Activated effector memory CD4-positive, alpha-beta T cell treated with Interleukin-2 at 50 U/mL for 16 hours (primary cell): ENCODE measurements at places on chromosomes 12 and 14.

DNA sequence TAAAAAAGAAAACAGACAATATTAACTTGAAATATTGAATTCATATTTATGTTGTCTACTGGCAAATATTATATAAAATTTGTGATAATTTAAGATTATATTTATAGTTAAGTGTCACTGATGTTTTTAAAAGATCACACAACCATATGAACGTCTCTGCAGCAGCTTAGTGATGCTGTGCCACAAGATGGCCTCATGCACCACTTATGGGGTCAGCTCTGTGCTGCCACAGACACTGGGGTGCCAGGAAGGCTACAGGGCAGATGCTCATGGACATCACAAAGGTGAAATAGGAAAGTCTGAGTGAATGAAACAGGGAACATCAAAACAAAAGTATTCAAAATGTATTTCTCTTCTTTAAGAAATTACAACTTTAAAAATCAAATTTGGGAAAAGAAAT is 13.1 kb downstream of the ATXN3 start:
- DNase-seq, result no peak

- DNase-seq, result no peak
Measured at GRCh38 chr14:100660882-100661635, 65.6 kb upstream of the DLK1 start.

- DNase-seq, result no peak
Measured at GRCh38 chr12:56255671-56256070, 2.5 kb downstream of the ANKRD52 start.

DNA sequence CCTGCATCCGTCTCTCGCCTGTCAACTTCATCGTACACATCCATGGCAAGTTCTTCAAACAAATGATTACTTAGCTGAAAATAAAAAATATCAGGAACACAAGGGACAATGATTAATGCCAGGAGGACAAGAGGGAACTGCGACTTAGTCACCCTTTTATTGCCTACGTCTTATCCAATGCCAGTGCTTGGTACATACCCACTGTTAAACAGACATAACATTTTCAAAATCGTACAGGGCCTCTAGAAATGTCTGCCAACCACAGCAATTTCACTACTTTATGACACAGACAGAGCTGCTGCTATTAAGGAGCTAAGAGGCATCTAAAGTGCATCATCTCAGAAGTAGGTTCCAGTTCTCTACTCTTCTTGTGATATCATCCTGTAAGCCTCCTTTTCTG is 34.6 kb downstream of the GIT2 start:
- DNase-seq, result no peak

GRCh38 chr12:66668311-66668710 is 10.6 kb downstream of the GRIP1 start:
- no peak for DNase-seq

DNA sequence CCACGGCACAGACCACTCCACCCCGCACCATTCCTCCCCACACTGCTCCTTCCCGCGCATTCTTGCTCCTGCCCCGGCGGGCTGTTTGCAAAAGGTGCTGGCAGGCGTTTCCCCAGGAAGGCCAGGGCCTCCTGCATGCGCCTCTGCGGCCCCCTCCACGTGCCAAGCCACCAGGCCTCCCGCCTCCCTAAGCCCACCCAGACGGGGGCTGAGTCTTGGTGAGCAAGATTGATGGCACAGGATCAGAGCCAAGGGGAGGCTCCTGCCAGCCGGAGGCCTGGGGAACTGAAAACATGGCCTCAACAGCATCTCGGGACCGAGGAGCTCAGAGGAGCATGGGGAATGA is 328.3 kb upstream of the DIO3 start:
- DNase-seq, result no peak

GRCh38 chr12:47231456-47231855 is 151.7 kb upstream of the AMIGO2 start:
- no peak for DNase-seq

DNA sequence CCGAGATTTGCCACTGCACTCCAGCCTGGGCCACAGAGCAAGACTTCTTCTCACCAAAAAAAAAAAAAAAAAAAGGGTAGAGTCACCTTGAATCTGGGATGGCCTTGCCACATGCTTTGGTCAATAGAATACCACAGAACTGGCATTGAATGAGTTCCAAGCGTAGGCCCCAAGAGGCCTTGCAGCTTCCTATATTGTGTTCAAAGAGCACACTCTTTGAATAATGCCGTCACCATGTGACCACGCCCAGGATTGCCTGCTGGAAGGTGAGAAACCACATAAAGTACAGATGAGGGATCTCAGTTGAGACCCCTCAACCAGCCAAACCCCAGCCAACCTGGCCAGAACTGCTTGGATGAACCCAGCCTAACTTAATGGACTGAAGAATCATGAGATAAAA is 239.2 kb upstream of the AMIGO2 start:
- DNase-seq, result no peak

DNA sequence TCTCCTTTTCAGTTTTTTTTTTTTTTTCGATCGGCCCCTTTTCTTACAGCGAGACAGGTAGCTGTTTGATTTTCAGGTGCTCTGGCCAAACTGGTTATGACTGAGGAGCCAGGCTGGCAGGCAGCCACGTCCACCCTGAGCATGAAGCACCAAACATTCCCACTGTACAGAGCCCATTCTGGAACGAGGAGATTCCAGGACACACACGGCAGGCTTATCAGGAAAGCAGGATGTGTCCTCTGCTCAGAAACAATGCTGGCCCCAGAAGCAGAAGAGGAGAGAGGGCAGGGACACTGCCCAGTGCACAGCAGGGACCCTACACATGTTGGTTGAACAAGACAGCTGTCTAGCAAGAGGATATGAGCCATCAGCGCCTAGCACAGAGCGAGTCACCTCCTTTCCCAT is 3.7 kb upstream of the KRT2 start:
- no peak for DNase-seq

DNA sequence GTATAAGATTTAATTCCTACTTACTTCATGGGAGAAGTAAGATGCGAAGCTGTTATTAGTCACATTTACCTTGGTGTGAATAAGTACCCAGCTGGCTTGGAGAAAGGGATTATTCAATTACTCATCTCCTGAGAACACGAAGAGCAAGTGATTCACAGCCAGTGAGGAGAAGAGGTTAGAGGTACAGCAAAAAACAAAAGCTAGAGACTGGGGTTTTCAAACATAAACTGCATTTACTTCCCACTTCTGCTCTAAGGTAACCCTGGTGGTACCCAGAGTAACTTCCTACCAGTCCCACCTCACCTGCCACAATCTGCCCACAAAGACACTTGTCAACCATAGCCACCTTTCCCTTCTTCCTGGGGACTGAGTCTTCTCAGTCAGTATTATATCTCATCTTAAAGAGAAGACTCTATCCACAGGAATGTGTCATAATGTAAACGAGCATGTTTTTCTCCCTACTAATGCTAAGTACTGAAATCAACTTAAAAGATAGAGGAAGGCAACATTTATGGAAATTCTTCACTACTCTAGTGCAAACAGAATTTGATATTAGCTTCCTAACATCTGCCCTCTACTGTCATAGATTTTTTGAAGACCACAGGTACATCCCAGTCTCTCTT is 6.0 kb upstream of the IL22 start:
- DNase-seq, result no peak

DNA sequence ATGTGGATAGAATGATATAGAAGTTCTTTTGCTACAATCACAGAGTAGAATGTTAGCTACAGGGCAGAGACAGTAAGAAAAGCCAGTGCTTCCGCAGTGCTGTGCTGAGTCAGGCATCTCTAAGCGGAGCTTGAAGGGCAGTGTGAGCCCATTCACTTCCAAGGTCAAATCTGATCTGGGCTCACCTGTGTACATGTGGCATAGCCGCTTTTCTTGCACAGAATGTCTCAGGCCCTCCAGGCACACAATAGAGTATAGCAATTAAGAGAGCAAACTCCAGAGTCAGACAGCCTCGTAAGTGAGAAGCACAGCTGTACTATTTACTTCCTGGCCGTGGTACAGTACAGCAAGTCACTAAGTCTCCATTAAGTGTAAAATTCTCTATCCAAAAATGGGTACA is 26.8 kb downstream of the CORO1C start:
- DNase-seq, result no peak

- no peak for DNase-seq
Measured at GRCh38 chr12:24584032-24584675, 364.7 kb downstream of the BCAT1 start.

GRCh38 chr12:52277486-52278245 is 3.2 kb downstream of the KRT86 start:
- DNase-seq, result no peak

DNA sequence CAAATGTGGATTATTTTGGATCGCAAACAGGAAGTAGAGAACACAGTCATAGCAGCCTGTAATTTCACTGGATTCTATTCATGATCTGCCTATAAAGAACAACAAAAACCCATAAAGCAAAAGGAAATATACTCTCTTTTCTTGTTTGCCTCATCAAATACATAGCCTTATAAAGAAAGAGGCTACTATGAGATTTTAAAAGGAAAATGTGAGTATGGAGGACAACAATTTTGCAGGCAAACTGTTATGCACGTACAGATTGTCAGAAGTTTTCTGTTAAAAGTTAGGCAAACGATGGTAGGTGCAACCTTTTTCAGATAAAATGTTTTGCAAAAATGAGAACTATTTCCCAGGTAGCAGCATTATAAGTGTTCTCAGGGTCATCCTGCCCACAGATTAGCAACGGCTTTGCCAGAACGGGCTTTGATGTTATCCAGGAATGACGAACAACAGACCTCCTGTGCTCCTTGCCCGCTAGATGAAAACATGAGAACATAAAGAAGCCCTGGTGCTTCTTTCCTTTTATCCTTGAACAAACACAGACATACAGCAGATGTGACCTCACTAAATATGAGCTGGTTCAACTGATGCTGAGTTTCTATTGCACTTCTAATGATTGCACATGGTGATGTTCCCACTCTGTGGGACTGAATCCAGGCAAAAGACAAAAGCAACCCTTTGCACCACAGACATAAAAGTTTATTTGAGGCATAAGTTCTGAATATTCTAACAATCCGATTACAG is 88.1 kb downstream of the ITPR2 start:
- DNase-seq, result no peak

- DNase-seq, result no peak
Measured at GRCh38 chr12:125229878-125230530, 164.8 kb downstream of the AACS start.

GRCh38 chr14:91246051-91246852 is 1.7 kb upstream of the GPR68 start:
- DNase-seq, result peak; percentile 71

GRCh38 chr12:94171595-94171930 is 23.2 kb downstream of the PLXNC1 start:
- DNase-seq, result no peak

GRCh38 chr14:104642540-104642868 is 37.9 kb upstream of the TMEM179 start:
- no peak for DNase-seq

DNA sequence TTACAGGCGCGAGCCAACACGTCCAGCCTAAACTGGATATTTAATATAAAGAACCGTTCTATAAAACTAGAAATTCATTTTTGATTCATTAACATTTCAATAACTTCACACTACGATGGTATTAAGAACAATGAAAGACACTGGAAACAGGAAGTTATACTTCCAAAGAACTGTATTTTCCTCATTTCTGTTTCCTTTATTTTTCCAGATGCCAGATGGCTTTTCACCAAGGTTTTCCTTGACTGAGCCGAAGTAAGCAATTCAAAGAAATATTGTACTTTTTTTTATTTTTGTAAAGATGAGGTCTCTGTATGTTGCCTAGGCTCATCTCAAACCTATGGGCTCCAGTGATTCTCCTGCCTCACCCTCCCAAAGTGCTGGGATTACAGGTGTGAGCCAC is 28.2 kb downstream of the EEA1 start:
- no peak for DNase-seq

GRCh38 chr14:83994020-83994419 is 1535.9 kb upstream of the FLRT2 start:
- DNase-seq, result no peak

DNA sequence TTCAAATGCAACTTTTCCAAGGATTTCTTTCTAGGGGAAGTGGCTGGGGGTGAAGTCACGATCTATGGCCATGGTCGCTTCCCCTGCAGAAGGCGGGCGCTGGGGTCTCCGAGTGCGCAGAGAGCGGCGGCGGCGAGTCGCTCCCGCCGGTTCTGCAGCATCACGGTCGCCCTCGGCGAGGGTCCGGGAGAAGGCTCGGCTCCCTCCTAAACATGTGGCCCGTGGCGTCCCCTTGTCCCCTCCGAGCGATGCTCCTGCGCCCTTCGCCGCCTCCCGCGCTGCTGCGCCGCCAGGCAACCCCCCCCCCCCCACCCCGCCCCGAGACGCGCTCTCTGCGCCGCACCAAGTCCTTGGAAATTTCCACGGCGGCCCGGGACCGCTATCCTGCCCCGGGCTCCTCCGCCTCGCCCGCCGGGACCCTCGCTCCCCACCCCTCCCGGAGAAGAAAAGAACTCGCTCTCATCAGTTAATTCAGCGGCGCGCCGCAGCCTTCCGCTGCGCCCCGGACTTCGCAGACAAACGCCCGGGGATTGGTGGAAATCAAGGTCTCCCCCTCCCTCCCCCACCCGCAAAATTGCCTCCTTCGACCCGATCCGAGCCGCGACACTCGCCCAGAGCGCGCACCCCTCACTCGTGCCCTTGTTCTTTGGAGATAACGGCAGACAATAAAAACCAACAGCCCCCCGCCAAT is at the start of gene ST8SIA1:
ST8SIA1 (minus strand) TSS at position 298 of the 691 bp plus-strand sequence. CDS start 475 bp downstream, outside the sequence.
- peak; percentile 68 for DNase-seq

DNA sequence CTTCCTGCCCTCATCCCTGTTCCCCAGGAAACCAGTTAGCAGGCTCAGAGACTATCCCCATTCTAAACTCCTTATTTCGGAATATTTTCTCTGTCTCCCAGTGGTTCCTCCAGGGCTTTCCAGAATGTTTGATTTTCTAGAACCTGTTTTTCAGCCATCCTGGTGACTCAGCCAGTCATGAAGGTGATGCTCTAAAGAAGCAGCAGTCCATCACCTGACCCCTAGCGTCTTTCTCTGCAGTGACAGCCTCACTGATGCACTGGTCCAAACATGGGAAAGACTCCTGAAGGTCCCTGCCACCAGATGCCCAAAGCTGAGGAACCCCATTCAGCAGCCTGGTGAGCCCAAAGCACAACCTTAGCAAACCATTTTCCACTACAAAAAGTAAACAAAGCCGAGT is 212.6 kb downstream of the PHETA1 start:
- DNase-seq, result no peak

- peak; percentile 52 for DNase-seq
Measured at GRCh38 chr12:66288121-66288520, 14.2 kb upstream of the HELB start.

DNA sequence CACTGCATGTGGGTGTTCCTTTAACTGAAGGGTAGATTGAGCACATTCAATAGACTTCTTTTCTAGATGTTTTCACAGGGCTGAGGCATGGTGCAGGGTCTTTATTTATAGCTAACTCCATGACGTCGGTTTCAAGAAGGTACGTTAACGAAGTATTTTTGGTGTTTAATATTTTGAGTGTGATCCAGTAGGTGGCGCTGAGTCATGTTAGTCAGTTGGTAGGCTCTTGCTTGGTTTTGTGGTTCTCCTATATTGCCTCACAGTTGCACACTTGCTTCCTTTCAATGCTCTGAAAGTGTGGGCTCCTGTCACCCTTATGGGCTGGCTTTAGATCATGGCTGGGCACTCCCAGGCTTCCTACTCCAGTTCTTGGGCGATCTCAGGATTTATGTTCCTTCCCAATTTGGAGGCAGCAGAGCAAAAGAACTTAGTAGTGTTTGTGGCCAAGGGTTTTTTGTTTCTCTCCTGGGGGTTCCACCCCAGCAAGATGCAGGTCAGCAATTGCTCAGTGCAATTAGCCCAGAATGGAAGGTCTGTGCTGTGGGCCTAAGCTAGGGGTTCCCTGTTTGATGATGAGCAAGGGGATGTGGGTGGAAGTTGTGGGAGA is 471.6 kb upstream of the FOXG1 start:
- no peak for DNase-seq

- DNase-seq, result peak; percentile 40
Measured at GRCh38 chr14:102774391-102775153, 2.7 kb upstream of the TRAF3 start.

GRCh38 chr14:85897808-85898207 is 367.9 kb downstream of the FLRT2 start:
- DNase-seq, result no peak
